ENCODE measurements at places on chromosomes 1 and 21.

- no peak for DNase-seq
These were observed at the start of the genes FBXO2 and FBXO44 for GRCh38 chr1:11654137-11654938. Gene FBXO2, minus strand, starts transcription at chr1:11654429. Its CDS starts 89 bp downstream, at chr1:11654340. Gene FBXO44, plus strand, starts transcription at chr1:11654877. Its CDS starts 959 bp downstream, at chr1:11655836.

GRCh38 chr1:245480393-245481120, 325.8 kb downstream of the KIF26B start:
- no peak for DNase-seq

GRCh38 chr21:45215213-45215612, 72.5 kb downstream of the POFUT2 start:
- DNase-seq, result no peak

DNA sequence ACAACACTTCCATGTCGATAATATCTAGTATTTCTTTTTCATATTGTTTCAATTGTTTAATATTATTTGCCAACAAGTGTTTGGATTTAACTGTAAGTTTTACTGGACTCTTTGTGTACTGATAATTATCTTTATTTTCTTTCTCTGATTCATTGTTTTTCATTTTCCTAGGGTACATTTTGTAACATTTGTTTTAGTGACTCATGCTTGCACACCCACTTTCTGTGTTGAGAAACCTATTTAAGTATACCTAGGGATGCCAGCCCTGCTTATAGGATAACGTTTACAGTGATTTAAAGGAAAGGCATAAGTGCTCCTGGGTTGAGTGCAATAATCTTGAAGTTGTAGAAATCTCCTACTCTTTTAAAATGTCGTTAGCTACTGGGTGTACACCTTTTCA, 1386.0 kb upstream of the ADGRL4 start:
- no peak for DNase-seq

GRCh38 chr1:18386591-18386990, 94.1 kb upstream of the KLHDC7A start:
- DNase-seq, result no peak

GRCh38 chr1:200659269-200659668, 10.4 kb downstream of the DDX59 start:
- DNase-seq, result no peak

DNA sequence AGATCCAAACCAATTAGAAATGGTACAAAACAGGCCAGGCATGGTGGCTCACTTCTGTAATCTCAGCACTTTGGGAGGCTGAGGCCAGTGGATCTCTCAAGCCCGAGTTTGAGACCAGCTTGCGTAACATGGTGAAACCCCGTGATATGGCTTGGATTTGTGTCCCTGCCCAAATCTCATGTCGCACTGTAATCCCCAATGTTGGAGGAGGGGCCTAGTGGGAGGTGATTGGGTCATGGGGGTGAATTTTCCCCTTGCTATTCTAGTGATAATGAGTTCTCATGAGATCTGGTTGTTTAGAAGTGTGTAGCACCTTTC, 7.0 kb upstream of the VASH2 start:
- no peak for DNase-seq

DNA sequence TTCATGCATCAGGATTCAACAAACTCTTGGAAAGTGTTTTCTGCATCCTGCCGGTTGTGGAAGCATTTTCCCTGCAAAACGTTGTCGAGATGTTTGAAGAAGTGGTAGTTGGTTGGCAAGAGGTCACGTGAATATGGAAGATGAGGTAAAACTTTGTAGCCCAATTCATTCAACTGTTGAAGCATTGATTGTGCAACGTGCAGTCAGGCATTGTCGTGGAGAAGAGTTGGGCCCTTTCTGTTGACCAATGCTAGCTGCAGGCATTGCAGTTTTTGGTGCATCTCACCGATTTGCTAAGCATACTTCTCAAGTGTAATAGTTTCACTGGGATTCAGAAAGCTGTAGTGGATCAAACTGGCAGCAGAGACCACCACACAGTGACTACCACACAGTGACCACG, 57.0 kb upstream of the PRDM2 start:
- no peak for DNase-seq

- DNase-seq, result no peak
These were observed 209.7 kb downstream of the PATJ start for GRCh38 chr1:61951731-61952580.

DNA sequence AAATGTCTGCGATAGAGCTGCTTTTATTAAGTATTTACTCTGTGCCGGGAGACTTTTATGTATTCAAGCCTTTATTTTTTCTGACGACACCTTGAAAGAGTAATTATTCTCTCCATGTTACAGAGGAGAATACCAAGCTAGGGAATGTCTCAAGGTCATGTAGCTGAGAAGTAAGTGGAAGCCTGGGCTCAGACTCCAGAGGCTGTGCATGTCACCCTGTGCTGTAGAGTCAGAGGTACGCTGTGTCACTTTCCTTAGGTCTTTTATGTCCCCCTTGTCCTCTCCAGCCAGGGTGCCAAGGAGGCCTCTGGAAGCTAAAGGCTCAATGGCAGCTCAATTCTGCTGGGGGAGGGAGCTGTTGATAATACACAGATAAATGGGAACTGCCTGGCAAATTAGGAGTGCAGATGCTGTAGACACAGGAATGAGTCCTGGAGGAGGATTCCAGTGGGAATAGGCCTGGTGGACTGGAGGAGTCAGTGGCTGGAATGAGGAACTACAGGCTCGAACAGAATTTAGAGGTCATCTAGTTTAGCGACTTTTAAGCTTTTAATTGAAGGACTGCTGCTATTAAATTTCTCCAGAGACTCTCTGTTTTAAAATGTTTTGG, 9.3 kb upstream of the IL19 start:
- DNase-seq, result no peak

- DNase-seq, result no peak
These were observed 17.7 kb downstream of the DHDDS start for GRCh38 chr1:26449868-26450267.

- DNase-seq, result no peak
These were observed at the start of gene SLAMF6 for GRCh38 chr1:160522622-160523345. Gene SLAMF6, minus strand, starts transcription at chr1:160523255. Its CDS starts 63 bp downstream, at chr1:160523192.

DNA sequence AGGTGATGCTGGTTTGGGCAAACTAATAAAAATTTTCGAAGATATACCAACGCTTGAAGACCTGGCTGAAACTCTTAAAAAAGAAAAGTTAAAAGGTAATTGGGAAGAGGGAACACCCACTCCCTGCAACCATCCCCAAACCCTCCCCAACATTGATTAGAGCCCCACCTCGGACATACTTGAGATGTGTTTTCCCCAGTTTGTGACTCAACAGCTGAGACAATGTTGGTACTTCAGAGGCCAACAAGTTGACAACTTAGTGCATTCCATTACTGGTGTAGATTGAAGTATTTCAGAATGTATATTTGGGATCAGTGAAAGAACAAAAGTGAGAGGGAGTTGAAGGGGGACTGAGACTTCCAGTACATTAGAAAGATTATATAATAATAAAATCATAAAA, 5.1 kb downstream of the IFI16 start:
- no peak for DNase-seq

DNA sequence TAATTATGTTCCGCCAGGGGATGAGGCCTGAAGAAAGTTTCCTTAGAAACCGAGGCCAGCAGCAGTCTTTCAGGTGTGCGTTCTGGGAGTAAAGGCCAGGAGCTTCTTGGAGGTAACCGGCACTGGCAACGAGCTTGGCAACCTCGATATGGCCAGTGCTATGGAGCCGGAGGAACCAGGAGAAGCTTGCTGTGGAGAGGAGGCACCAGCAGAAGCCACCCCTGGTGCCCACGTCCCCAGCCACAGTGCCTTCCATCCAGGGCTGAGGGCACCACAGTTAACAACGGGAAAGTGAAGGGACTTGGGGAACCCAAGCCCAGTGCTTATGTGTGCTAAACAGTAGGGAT, 41.5 kb upstream of the LIN9 start:
- DNase-seq, result no peak

DNA sequence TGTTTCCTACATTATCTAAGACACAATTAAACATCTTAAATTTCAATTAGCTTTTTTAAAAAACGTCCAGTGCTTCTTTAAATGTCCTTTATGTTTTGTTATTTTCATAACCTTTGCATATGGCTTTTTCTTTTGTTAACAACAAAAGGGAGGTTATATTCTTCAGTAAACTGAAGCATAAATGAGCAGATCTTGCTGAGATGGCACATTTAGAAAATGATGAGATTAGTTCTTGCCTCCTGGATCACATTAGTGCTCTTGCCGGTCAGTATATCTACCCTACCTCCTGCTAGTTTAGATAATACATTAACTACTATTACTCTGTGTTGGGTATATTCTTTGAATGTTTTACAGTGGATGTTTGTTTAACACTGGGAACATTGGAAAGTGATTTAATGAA, 126.1 kb downstream of the DISP1 start:
- DNase-seq, result no peak

- no peak for DNase-seq
These were observed 997 bp downstream of the PRKACB start for GRCh38 chr1:84145068-84145467.

- no peak for DNase-seq
These were observed 23.4 kb upstream of the KIAA1614 start for GRCh38 chr1:180889325-180889724.

DNA sequence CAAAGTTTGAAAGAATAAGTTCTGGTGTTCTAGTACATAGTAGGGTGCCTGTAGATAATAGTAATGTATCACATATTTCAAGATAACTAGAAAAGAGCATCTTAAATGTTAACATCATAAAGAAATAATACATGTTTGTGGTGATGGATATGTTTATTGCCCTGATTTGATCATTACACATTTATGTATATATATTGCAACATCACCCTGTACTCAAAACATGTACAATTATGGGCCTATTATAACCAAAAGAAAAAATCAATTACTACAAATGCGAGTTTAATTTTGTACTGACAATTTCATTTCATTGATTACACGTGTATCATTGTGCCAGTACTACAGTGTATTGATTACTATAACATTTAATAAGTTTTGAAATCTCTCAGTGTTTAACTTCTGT, 609.2 kb upstream of the BRINP3 start:
- DNase-seq, result no peak

DNA sequence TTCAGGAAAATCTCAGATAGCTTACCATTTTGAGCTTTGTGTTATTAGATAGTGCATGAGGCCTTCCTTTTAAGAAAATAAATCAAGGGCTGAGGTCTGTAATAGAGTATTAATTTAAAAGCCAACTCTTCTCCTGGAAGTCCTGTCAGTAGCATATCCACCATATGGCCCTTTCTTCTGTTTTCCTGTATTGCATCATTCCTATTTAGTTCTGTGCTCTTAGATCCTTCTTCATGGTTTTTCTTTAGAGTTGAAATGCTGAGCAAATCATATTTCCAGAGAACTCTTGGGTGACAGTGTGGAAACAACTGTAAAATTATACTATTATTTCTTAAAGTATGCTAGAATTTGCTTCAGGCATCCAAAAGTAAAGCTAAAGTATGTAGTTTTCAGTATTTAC, 91.7 kb downstream of the TTC3 start:
- DNase-seq, result no peak

GRCh38 chr1:21344098-21344749, 54.0 kb upstream of the ECE1 start:
- no peak for DNase-seq

DNA sequence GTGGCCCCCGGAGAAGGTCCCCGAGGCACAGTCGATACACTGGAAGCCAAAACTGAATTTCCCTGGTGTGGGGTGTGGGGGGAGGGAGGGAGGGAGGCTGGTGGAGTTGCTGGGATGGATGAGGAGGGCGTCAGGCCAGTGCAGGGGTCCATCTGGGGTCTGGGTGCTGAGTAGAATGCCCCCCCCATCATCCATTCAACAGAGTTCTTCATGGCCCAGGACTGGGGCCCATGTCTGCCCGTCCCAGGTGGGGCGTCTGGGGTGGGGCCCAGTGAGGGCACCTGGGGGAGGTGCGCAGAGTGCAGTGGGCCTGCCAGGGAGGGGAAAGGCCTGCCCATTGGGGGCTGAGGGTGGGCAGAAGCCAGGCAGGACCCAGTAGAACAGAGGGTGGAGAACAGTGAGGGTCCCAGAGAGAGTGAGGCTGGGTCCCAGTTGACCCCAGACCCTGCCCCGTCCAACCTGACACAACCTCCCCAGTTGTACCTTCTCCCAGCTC, 1.9 kb downstream of the TNFRSF18 start:
- no peak for DNase-seq

- no peak for DNase-seq
These were observed 143.4 kb downstream of the GALNT2 start for GRCh38 chr1:230210326-230210980.

DNA sequence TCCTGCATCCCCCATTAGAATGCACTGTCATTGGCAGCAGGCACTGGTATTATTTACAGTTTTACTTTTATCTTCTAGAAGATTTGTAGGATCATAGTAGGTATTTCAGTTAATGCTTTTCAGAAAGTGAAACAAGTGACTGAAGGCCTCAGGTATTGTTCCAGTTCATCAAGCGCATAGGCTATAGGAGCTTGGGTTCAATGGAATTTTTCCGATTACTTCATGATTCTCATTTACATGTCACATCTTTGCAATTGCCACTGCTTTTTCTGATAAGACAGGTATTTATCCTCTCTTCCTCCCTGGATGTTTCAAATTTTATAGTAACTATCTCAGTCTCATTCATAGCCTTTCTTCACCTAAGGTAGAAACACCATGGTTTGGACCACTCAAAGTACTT, 161.3 kb downstream of the NTPCR start:
- no peak for DNase-seq

GRCh38 chr21:41684381-41685245, 82.2 kb downstream of the RIPK4 start:
- peak; percentile 15 for DNase-seq

- DNase-seq, result no peak
These were observed 198.7 kb downstream of the SETD4 start for GRCh38 chr21:35861661-35862060.

- no peak for DNase-seq
These were observed 360.0 kb downstream of the NPHP4 start for GRCh38 chr1:5632224-5632623.

DNA sequence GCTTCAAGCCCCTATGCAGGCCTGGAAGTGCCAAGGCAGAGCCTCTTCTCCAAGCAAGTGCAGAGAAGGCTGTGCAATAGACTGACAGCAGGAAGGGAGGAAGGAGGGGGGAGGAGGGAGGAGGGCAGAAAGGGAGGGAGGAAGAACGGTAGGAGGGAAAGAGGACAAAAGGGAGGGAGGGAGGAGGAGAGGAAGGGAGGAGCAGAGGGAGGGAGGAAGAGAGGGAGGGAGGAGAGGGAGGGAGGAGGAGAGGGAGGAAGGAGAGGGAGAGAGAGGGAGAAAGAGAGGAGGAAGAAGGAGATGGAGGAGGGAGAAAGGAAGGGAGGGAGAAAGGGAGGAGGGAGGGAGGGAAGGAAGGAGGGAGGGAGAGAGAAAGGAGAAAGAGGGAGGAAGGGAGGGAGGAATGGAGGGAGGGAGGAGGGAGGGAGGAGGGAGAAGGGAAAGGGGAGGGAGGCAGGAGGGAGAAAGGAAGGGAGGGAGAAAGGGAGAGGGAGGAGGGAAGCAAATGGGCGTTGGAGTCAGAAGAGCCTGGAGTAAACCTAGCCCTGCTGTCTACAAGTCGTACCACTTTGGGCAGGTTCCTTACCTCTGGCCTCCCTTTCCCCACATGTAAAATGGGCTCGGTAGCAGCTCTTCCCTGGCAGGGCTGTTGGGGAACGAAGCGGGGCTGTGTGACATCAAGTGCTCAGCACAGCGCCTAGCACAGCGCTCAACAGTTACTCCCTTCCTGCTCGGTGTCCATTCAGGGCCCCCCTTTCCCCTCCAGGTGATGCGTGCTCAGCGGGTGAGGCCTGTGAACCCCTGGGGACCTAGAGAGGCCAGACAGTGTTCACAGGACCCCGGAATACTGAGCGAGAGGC, 244.6 kb downstream of the NPHP4 start:
- no peak for DNase-seq
